Right lobe of liver (tissue), 6 donors: ENCODE measurements at places on chromosomes 3 and 15. TPM values are rescaled to one million over a fixed set of nuclear protein-coding genes. Genes with fewer than 3 reads are reported as not detected.
A peak's percentile ranks its signal among the peaks of the same experiment; 100 is the strongest.

The CCR1 gene
- 17.3 TPM for total RNA-seq

DNA sequence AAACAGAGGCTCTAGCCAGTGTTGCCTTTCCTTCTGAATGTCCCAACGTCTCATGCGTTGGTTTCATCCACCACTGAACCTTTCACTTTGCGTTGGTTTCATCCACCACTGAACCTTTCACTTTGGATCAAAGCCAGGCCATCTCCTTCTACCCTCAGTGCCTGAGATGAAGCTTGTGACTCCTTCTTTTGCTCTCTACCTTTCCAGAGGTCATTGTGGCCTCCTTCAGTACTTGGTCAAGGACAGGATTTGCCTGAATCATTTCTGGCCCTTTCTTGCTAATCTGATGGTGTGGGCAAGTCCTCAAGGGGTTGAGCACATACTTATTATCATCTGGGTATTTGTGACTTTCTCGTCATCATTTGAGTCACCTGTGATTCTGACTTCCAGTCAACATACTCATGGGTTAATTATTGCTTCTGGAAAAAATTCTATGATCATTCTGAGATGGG, 50.0 kb downstream of the SELENOT start:
- H3K27ac ChIP-seq, result no peak overlapping the region
- no peaks in the 10 kb centered on the region for H3K27me3 ChIP-seq
- DNase-seq, result no peak
- no peak overlapping the region for H3K4me3 ChIP-seq
- no peaks in the 10 kb centered on the region for H3K4me1 ChIP-seq

- H3K4me3 ChIP-seq, result no peak overlapping the region
- no peak overlapping the region for H3K27ac ChIP-seq
- H3K36me3 ChIP-seq, result no peaks in the 10 kb centered on the region
- no peaks in the 10 kb centered on the region for H3K4me1 ChIP-seq
- DNase-seq, result no peak
Observed at GRCh38 chr3:167816953-167817352, 81.4 kb downstream of the SERPINI1 start.

DNA sequence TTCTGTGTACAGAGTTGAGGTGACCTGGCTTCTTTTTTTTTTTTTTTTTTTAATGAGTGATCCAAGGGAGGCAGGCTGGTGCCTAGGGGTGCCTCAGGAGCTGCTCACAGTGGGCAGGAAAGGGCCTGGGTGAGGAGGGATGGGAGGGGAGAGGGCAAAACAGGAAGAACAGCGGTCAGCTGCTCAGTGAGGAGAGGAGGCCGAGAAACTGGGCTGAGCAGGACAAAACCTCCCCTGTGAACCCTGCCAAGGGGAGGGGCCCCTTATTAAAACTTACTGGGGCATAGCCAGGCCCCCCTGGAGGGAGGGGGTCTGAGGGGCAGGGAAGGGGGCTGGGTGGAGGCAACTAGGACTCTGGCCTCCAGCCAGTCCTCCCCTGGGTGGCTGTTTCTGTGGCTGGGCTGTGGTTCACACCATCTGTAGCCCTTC, 3.5 kb downstream of the PLEKHO2 start:
- no peaks in the 10 kb centered on the region for H3K36me3 ChIP-seq
- no peaks in the 10 kb centered on the region for H3K4me1 ChIP-seq
- H3K27ac ChIP-seq, result peak overlapping the region; percentile 26
- no peak for DNase-seq
- peak overlapping the region; percentile 74 for H3K4me3 ChIP-seq

DNA sequence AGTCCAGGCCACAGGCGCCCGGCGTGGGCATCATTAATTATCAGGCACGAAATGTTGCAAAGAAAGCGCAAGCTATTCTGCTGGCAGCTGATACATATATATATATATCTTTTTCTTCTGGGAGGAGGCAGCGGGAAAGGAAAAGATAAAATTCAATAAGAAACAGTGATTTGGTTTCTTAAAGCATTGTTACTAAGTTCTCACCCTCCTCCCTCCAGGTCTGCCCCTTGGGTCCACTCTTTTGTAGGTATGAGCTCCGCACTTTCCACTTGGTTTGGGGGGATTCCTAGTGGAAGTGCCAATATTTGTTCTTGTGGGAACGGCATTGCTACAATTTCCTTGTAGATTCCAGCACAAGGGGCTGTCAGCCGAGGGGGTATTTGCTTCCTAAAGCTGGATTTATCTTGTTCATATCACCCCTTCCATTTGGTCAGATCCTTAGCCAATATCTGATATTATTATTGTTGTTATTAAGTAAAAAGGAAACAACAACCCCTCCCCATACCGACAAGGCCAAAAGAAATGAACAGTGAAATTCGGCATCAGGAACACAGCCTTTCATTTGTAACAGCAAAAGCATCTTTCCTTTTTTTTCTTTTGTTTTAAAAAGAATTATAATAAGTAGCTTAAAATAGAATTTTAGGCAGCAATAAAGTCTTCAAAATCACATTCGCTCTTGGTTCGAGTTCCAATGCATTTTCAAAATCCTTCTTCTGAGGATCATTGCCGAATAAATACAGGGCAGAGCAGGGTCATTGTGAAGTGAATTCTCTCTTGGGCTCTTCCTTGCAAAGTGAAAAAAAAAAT, 15.6 kb downstream of the ZIC1 start:
- H3K4me3 ChIP-seq, result no peak overlapping the region
- peaks cover 46% of the 10 kb centered on the region for H3K27me3 ChIP-seq
- H3K36me3 ChIP-seq, result no peaks in the 10 kb centered on the region
- no peak overlapping the region for H3K27ac ChIP-seq
- no peak for DNase-seq

DNA sequence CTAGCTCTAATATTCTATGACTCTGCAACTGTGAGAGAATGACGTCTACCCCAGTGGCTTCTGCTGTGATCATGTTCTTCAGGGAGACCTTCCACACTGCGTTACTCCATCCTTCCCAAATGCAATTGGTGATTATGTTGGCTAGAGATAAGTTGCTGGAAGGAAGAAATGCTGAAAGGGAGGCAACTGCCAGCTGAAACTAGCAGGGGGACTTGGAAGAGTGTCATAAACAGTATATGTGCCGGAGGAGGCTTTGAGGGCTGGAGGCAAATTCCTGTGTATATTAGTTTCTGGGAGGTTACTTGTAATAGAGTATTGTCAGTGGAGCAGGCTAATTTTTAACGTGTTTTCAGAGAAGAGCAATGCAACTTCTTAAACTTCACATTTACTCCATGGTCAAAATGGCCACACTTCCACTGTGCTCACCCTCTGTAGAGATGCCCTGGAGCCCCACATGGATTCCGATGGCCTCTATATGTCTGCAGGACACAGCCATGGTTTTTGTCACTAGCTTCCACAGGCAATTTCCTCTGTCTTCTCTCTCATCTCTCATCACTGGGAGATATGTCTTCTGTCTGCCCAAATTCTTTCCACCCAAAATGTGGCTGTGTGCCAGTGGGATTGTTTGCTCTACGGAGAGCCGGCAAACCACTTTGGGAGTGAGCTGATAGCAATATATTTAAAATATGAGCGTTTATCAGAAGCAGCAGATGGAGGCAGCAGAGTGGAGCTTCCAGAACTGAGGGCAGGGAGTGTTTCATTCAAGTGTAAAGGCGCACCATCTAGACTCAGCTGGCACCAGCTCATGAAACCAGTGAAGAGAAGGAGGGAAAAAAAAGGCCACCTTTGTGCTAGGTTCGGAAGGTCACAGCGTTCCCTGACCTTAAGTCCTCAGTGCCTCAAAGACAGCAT, 13.3 kb upstream of the CD47 start:
- peaks cover 14% of the 10 kb centered on the region for H3K4me1 ChIP-seq
- no peak overlapping the region for H3K4me3 ChIP-seq
- H3K27me3 ChIP-seq, result no peaks in the 10 kb centered on the region
- peak overlapping the region; percentile 34 for H3K27ac ChIP-seq
- no peak for DNase-seq

GRCh38 chr15:57917998-57918397, 147.5 kb downstream of the ALDH1A2 start:
- H3K27me3 ChIP-seq, result no peaks in the 10 kb centered on the region
- H3K4me3 ChIP-seq, result no peak overlapping the region
- no peak for DNase-seq
- no peaks in the 10 kb centered on the region for H3K36me3 ChIP-seq
- H3K4me1 ChIP-seq, result peaks cover 17% of the 10 kb centered on the region

DNA sequence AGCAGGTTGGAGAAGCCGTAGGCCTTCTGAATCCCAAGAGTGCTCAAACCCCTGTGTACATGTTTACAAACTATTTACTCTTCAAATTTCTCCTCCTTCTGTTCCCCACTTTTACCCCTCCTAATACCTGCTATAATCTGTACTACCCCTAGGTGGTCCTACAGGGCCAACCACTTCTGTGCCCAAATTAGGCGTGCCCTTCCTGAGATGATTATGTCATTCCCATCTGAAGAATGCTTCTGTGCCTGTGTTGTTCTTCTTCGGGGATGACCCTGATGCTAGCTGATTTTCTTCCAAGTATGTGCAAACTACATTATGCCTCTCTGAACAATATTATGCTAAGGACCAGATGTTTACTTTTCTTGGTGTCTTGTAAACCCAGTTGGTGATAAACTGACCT, 20.5 kb downstream of the RBP2 start:
- H3K4me3 ChIP-seq, result no peak overlapping the region
- H3K27ac ChIP-seq, result no peak overlapping the region
- no peak for DNase-seq
- H3K27me3 ChIP-seq, result no peaks in the 10 kb centered on the region
- no peaks in the 10 kb centered on the region for H3K36me3 ChIP-seq

GRCh38 chr3:45943207-45943846, at the start of gene CXCR6:
CXCR6 (plus strand) TSS chr3:45943464; CDS start chr3:45946482, 3,018 bp downstream.
- peaks cover 21% of the 10 kb centered on the region for H3K36me3 ChIP-seq
- H3K4me1 ChIP-seq, result no peaks in the 10 kb centered on the region
- peak within 1 kb of the TSS; percentile 9 for H3K27ac ChIP-seq
